Dorsolateral prefrontal cortex (tissue), 122 donors: ENCODE measurements at places on chromosomes 1 and 21.

GRCh38 chr21:26432410-26432809 lies 140.7 kb downstream of the CYYR1 start:
- DNase-seq = no peak

GRCh38 chr1:15023205-15023604 lies 130.3 kb upstream of the TMEM51 start:
- DNase-seq = no peak

GRCh38 chr1:26498894-26499293 lies 26.7 kb downstream of the HMGN2 start:
- no peak for DNase-seq

- no peak for DNase-seq
Observed at GRCh38 chr1:10877894-10878293, 81.4 kb upstream of the CASZ1 start.

- no peak for DNase-seq
Observed at GRCh38 chr1:59444520-59444919, 147.6 kb downstream of the FGGY start.

- DNase-seq = no peak
Observed at GRCh38 chr1:30950700-30951099, 42.1 kb upstream of the SDC3 start.

DNA sequence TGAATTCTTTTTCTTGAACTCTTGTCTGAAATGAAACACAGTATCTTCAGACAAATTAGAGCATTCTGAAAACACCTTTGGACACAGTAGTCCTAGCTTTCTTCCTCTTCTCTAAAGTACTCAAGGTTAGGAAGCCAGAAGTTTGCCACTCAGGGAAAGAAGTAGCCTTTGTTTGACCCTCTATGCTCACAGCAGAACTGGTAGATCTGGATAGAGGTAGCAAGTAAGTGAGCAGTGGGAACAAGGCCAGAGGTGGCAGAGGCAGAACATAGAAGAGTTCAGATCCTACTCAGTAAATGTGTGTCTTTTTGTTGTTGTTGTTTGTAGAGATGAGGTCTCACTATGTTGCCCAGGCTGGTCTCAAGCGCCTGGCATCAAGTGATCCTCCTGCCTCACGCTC lies 7.4 kb upstream of the PIGR start:
- DNase-seq = no peak

DNA sequence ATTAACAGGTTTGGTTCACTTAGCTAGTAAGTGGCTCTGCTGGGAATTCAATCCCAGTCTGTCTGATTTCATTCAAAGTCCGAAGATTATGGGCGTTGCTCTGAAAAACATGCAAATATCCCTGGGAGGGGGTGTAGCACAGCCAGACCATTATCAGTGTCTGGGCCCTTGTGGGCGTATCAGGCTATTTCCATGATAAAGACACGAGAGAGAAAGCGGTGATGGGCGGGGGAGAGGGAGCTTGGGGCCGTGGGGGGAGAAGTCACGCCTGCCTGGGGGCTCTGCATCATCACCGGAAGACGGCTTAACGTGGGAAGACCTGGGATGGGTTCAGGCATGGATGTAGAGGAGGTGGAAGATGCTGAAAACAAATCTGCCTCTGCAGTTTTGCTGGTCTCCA lies 25.8 kb downstream of the IL6R start:
- no peak for DNase-seq

GRCh38 chr1:71463144-71463543 lies 382.3 kb upstream of the ZRANB2 start:
- DNase-seq = no peak

GRCh38 chr1:218350035-218350525 lies 4.9 kb downstream of the TGFB2 start:
- DNase-seq = no peak

- no peak for DNase-seq
Observed at GRCh38 chr1:103160281-103160680, 52.0 kb upstream of the COL11A1 start.

DNA sequence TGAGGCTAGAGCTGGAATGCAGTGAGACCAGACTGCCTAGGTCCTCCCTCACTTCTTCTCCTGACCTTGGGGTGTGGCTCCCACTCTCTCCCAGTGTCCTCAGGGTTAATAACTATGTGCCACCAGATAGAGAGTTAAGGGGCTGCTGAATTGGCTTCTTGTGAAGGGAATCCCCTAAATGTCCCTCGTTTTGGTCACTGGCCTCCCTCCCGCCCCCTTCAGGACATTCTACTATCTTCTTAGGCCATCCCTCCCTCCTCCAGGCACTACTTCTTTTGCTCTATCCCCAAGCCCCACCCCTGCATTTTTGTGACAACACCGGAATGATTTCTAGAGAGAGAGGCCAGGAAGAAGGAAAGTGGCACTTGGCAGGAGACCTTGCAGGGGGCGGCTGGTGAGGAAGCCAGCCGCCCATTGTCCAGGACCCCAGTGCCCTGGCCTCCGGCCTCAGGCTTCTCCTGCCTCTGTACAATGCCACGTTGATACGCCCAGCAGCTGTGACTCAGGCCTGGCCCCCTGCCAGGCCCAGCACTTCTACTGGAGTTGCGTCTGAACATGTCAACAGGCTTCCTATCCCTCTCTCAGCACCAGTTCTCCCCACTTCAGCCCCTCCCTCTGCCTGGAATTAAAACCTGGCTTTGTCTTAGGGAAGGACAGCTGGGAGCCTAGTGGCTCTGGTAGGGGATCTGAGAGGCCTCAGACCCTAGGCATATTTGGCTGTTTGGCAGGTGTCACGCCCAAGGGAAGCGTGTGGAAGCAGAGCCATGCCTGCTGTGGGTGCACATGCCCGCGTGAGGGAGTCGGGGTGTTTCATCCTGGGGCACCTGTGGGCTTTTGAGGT lies 9.1 kb downstream of the LMNA start:
- peak; percentile 96 for DNase-seq

- DNase-seq = no peak
Observed at GRCh38 chr1:209587789-209588188, 4.3 kb downstream of the CAMK1G start.

DNA sequence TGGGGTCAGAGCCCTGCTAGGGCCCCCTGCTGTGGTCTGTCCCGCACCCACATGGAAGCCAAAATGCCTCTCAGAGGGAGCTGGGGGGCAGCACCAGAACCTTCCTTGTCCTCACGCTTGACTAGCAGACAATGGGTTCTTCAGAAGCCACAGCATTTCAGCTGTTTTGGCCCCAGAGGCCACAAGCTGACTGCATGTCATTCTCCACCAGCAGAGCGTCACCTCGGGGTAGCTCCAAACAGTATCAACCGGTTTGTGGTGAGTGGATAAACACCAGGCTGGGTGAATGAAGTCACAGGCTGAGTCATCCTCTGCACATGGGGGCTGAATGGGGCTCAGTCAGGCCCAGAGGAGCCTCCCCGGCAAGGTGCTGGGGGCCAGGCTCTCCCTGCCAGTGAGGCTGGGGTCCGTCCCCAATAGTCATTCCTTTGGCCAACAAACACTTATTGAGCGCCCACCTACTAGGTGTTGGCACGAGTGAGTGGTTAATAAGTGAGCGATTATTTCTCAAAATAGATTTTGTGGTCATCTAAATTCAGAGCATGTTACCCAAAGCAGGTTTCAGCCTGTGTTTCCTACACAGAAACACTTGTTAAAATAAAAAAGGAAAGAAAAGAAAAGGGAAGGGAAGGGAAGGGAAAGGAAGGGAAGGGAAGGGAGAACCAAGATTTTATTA lies 9.1 kb downstream of the OLIG1 start:
- DNase-seq = peak; percentile 84

DNA sequence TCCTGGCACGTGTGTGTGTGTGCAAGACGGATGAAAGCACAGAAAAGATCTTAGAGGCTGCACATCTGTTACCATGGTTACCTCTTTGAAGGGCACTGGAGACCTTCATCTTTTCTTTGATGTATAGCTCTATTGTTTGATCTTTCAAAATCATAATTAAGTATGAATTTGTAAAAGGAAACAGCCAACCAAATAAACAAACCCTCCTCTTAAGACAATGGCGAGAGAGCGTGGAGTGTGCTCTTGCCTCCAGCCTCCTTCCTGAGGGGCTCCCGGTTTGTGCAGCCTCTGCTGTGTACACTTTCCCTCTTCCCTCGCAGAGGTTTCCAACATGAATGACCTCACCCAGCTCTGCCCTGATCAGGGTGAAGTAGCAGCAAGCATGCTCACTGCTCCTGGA lies 27.9 kb downstream of the CACNA1S start:
- DNase-seq = no peak

GRCh38 chr21:38120984-38121855 lies 135.6 kb upstream of the KCNJ15 start:
- no peak for DNase-seq

GRCh38 chr1:165542647-165543046 lies 1.2 kb upstream of the LRRC52 start:
- no peak for DNase-seq

DNA sequence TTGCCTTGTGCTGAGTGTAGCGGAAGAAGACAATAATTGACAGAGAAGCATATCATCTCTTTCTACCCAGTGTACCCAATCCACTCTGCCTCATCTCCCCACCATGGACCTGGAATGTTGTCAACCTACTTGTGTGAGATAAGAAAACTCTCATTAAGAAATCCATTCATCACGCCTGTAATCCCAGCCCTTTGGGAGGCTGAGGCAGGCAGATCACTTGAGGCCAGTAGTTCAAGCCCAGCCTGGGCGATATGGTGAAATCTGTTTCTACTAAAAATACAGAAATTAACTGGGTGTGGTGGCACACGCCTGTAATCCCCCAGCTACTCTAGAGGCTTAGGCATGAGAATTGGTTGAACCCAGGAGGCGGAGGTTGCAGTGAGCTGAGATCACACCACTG lies 209.6 kb downstream of the PBX1 start:
- no peak for DNase-seq

- no peak for DNase-seq
Observed at GRCh38 chr1:227317011-227317451, 1.3 kb downstream of the CDC42BPA start.

DNA sequence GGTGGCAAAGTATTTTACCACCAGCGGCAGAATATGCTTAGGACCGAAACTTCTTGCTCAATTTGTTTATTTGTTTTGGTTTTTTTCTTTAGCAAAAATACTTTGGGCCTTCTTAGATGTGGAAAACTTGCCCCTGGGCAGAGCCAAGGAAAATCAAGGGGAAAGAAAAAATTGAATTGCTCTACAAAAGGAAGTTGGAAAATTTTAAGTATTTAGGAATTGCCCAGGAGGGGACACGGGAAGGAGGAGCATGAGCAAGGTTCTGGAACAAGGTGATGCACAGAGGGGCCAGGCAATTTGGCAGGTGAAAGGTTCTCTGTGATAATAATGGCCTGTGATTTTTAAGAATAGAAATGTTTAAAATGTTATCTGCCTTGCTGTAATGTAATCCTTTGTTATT lies 28.6 kb downstream of the SGIP1 start:
- DNase-seq = no peak

DNA sequence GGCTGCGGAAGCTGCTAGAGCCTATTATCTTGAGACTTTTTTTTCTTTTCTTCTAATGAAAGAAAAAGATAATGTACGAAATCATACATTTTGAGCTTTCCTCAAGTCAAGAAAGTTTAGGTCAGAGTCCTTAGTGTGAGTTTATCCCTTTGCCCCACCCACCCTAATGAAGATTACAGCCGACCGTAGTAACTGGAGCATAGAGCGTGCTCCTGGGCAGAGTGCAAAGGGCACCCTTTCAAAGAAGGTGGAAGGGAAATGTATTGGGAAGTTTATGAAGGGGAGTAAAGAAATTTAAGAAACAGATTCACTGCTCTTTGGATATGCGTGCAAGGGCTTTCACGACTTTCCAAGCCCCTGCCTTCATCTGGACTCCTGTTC lies 17.2 kb downstream of the GNG12 start:
- DNase-seq = no peak

- no peak for DNase-seq
Observed at GRCh38 chr1:109818988-109819764, 55.5 kb upstream of the EPS8L3 start.

GRCh38 chr1:174322202-174322862 lies 125.4 kb upstream of the GPR52 start:
- DNase-seq = no peak

- DNase-seq = no peak
Observed at GRCh38 chr1:212754193-212754592, 37.4 kb downstream of the NSL1 start.

- peak; percentile 98 for DNase-seq
Observed at GRCh38 chr1:31376375-31377134, 3.7 kb upstream of the FABP3 start.

GRCh38 chr1:246293366-246294121 lies 213.5 kb downstream of the SMYD3 start:
- DNase-seq = no peak
